ENCODE measurements at places on chromosomes 11 and 22. TPM values are rescaled to one million over a fixed set of nuclear protein-coding genes. Genes with fewer than 3 reads are reported as not detected.

Gene ZNF214
- 1.8 TPM for polyA plus RNA-seq

GRCh38 chr22:27195094-27195493 is 537.7 kb downstream of the MIAT start:
- no peak for DNase-seq

Gene FAM180B
- polyA plus RNA-seq: not detected

Gene BARX2
- polyA plus RNA-seq: not detected

GRCh38 chr22:23836692-23837495 is 1.9 kb downstream of the DERL3 start:
- no peak for DNase-seq

GRCh38 chr11:125124618-125124992 is 13.2 kb upstream of the TMEM218 start:
- no peak for DNase-seq

DNA sequence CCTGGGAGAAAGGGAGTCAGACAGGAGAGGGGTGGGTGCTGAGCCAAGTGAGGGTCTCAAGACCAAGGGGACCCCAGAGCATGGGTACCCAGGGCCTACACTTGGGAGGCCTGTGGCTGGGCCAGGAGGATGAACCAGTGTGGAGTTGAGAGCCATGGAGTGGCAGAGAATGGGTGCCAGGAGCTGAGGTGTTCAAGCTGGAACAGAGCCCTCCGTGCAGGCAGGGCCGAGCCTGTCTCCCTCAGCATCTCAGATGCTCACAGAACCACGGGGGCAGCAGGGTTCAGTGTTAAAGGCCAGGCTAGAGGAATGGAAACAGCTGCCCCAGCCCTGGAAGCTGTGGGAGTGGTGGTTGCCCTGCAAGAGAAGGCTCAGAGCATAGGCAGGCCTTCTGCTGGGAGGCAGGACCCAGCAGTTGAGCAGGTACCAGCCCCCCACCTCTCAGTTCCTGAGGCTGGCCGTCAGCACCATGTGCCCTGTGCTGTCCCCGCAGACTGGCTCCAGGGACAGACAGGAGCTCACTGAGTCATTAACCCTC is 32.3 kb downstream of the RSPH14 start:
- DNase-seq: no peak

DNA sequence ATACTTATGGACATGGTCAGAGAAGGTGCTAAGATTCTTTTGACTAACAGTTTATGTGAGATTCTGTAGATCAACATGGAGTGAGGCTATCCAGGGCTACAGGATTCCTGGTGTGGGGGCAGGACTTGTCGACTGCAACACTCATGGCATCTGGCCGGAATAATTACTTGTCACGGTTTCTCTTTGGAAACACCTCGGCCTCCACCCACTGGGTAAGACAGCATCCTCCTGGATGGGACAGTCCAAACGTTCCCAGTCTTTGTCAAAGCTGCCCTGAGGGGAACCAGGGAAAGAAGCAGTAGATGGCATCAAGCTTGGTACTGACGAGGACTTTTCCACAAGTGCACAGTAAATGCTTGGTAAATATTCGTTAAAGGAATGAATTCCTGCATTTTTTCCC is 762.8 kb downstream of the BRD1 start:
- DNase-seq: no peak

DNA sequence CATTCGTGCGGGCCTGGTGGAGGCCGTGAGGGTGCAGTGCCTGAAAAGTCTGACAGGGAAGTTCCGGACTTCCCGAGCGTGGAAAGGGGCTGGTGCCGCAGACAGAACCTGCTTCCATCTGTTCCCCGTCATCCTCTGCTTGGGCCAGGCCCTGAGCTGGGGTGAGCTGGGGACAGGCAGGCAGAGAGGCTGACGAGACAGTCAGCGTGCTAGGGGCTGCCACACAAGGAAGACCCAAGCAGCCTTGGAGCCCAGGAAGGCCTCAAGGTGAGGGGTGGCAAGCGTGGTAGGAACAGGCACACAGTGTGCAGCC is 25.5 kb downstream of the NADSYN1 start:
- no peak for DNase-seq

DNA sequence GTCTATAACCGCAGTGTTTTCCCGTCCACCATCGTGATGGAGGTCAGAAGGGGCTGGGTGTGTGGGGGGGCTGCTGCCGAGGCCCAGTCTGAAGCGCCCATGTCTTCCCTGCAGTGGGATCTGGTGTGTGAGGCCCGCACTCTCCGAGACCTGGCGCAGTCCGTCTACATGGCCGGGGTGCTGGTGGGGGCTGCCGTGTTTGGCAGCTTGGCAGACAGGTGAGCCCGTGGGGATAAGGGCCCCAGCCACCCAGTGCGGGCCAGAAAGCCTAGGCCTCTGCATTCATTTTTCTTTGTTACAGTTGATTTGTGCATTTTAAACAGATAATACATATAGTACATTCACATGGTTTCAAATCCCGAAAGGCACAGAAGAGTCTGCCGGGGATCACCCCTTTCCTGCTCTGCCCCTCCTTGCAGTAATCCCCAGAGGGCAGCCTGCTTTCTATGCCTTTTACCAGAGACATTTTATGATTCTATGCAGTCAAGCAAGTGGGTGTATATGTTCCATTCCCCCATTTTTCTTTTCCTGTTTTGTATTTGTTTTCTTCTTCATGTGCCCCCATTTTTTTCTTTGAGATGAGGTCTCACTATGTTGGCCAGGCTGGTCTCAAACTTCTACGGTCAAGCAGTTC is 32.6 kb downstream of the CAPN1 start:
- DNase-seq: no peak

Gene OR51E2
- not detected for polyA plus RNA-seq

Gene KAT5
- polyA plus RNA-seq: 31.4 TPM

- no peak for DNase-seq
These were observed 5.2 kb downstream of the CAPN5 start for GRCh38 chr11:77071671-77072605.

- no peak for DNase-seq
These were observed 23.9 kb upstream of the RBFOX2 start for GRCh38 chr22:36052505-36052941.

DNA sequence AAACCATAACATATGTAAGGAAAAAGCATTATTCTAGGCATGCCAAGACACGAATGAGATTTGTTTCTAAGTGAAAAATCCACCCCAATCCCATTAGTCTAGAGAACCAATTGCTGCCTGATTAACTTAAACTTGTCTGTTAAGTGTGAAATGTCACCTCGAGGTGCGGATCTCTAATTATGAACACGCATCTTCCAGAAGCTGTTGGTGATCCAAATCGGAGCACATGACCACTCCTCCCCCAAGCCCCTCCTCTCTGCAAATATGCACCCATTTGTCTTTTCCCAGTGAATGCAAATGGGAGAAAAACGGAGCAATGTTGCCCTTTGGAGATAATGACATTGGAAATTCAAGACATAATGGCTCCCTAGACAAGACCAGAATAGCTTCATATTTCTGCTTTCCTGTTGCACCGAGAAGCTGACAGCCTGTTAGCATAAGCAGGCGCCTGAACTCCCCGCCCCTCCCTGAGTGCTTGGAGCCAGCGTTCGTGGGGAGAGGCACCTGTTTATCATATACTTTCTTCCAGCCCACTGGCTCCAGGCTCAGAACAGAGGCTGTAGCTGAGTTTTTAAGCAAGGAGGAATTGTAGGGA is 6.0 kb upstream of the FXYD6 start:
- no peak for DNase-seq

Gene PHF21B
- not detected for polyA plus RNA-seq

Gene RHOD
- polyA plus RNA-seq: 33.7 TPM

- no peak for DNase-seq
These were observed 107.8 kb downstream of the SYN3 start for GRCh38 chr22:32950366-32950765.

Gene GPR83
- 0.04 TPM for polyA plus RNA-seq

- no peak for DNase-seq
These were observed 17.2 kb upstream of the TAB1 start for GRCh38 chr22:39382410-39382809.

Gene CACNA1I
- not detected for polyA plus RNA-seq

DNA sequence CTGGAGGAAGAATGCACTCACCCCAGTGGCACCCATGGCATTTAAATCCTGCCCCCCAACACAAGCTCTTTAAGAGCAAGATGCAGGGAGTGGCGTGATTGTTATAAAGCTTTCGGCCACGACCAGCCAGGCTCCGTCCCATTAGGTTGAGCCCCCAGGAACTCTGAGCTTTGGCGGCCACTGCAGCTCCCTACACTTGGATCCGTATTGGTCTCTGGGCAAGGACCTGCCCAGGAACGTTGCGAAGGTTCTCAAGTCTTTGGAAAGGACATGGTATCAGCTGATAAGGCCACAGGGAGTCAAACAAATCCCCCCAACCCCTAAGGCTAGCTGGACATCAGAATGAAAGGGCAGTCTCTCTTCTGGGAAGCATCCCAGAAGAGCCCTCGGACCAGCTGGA is 9.3 kb upstream of the VPS37C start:
- DNase-seq: no peak

Gene DENND6B
- 3.7 TPM for polyA plus RNA-seq

Gene APOC3
- polyA plus RNA-seq: not detected

GRCh38 chr11:47924184-47924691 is 56.1 kb upstream of the PTPRJ start:
- DNase-seq: peak; percentile 59

Gene DBX1
- not detected for polyA plus RNA-seq

Gene CCDC87
- polyA plus RNA-seq: 0.15 TPM

Gene VPREB1
- polyA plus RNA-seq: not detected

- DNase-seq: no peak
These were observed 1.4 kb upstream of the TNNI2 start for GRCh38 chr11:1837171-1838076.

DNA sequence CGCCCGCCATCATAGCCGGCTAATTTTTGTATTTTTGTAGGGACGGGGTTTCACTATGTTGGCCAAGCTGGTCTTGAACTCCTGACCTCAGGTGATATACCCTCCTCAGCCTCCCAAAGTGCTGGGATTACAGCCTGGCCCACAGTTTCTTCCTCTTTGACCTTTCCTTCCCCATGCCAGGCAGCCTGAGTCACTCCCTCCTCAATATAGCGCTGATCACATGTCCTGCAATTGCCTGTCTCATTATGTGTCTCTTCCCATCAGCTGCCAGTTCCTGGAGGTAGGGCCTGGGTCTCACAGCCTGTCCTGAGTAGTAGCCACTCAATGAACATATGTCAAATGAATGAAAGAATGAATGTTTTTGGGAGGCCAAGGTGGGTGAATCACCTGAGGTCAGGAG is 43.0 kb upstream of the CCDC134 start:
- DNase-seq: no peak

DNA sequence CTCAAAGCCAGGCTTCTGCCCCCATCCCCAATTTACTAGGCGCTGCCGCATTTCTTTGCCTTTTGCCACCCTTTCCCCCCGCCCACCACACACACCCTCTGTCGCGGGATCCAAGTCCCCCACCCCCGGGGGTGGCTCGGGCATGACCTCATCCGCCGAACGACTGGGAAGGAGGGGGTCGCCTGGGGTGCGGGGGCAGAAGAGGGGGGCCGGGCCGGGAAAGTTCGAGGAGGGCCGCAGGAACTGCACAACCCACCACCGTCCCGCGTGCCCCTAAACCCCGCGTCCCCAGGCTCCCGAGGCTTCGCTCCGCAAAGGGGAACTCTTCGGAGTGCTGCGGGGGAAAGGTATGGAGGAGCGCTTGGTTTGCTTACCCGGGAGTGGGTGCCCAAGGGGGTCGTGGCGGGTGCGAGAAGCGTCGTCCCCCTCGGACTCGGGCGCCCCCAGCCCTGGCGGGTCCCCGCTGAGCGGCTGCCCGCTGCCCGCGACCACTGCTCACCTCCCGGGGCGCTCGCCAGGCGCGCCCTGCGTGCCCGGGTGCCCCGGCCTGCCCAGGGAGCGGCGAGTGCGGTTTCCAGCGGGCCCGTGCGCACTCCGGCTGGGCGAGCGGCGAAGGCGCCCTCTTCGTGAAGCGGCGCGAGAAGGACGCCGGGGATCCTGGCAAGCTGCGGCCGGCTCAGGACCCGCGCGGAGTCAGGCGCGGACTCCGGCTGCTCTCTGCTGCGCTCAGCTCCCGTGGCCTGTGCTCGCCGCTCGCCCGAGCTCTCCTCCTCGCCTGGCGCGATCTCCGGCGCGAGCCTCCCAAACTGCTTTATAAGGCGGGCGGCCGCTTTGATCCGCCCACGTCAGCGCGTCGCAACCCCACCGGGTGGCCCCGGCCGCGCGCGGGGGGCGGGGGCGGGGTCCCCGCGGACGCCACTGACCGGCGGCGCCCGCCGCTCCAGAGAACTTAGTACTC is 4.0 kb upstream of the WNT11 start:
- no peak for DNase-seq

GRCh38 chr11:61294717-61295595 is at the start of gene VWCE:
VWCE (minus strand) TSS chr11:61295316; CDS start chr11:61295037, 279 bp downstream.
- no peak for DNase-seq

DNA sequence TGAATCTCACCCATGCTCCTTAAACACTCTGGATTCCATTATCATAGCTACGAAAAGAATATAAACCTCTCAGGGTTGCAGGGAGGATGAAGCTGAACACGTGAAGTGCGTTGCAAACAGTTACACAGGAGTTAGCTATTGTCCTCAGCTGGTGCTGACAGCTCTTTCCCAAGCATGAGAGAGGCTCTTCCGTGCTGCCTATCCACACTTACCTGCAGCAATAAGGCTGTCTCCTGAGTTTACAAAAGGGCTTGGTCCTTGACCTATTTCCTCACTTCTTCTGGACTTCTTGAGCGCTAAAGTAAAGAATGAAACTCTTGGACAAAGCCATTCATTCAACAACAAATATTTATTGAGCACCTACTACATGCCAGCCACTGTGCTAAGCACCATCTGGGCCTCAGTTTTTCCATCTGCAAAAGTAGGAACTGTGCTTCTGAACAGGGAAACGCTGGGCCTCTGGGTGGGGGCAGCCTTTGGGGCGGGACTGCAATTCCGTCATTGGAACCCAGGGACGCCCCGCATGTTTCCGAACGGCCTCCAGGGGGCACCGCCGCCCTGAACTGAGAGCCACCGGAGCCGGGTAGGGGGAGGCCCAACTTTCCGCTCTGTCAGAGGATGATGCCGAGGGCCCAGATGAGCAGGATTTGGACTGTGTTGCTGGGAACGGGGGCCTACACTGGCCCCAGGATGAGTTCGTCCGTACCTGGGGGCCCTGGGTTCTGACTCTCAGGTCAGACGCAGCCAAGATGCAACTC is 651 bp upstream of the ARL2 start:
- no peak for DNase-seq

GRCh38 chr22:28670756-28671155 is 8.9 kb downstream of the TTC28 start:
- DNase-seq: no peak
